Muscle of leg (tissue), 16 donors: ENCODE measurements at places on chromosomes 1 and 21.

GRCh38 chr1:7516341-7516740 is 254.8 kb upstream of the VAMP3 start:
- H3K27ac ChIP-seq: no peak overlapping the region
- no peaks in the 10 kb centered on the region for H3K36me3 ChIP-seq
- H3K4me3 ChIP-seq: no peak overlapping the region
- peaks cover 15% of the 10 kb centered on the region for H3K4me1 ChIP-seq
- H3K27me3 ChIP-seq: peaks cover 2% of the 10 kb centered on the region

- peaks cover 38% of the 10 kb centered on the region for H3K27me3 ChIP-seq
- H3K4me1 ChIP-seq: peaks cover 6% of the 10 kb centered on the region
- H3K27ac ChIP-seq: no peak overlapping the region
- no peak for DNase-seq
- no peaks in the 10 kb centered on the region for H3K36me3 ChIP-seq
These were observed 17.0 kb downstream of the LHX4 start for GRCh38 chr1:180247061-180247460.

DNA sequence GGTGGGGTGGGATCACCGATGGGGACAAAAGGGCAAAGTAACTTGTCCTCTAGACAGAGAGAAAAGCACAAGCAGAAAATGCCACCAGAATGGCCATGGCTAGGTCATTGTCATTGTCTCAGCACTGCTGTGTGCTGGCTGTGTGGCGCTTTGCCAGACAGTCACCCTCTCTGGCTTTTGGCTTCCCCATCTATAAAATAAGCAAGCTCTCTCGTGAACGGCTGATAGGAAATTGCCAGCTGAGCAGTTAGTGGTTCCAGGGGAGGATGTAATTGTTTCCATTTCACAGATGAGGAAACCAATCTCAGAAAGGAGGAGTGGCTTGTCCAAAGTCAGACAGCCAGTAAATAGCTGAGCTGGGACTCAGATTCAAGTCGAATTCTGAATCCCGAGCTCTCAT is 32.5 kb downstream of the PADI2 start:
- H3K4me1 ChIP-seq: peaks cover 9% of the 10 kb centered on the region
- H3K4me3 ChIP-seq: no peak overlapping the region
- H3K27ac ChIP-seq: no peak overlapping the region
- no peaks in the 10 kb centered on the region for H3K36me3 ChIP-seq
- no peak for DNase-seq
- H3K27me3 ChIP-seq: peaks cover 2% of the 10 kb centered on the region

DNA sequence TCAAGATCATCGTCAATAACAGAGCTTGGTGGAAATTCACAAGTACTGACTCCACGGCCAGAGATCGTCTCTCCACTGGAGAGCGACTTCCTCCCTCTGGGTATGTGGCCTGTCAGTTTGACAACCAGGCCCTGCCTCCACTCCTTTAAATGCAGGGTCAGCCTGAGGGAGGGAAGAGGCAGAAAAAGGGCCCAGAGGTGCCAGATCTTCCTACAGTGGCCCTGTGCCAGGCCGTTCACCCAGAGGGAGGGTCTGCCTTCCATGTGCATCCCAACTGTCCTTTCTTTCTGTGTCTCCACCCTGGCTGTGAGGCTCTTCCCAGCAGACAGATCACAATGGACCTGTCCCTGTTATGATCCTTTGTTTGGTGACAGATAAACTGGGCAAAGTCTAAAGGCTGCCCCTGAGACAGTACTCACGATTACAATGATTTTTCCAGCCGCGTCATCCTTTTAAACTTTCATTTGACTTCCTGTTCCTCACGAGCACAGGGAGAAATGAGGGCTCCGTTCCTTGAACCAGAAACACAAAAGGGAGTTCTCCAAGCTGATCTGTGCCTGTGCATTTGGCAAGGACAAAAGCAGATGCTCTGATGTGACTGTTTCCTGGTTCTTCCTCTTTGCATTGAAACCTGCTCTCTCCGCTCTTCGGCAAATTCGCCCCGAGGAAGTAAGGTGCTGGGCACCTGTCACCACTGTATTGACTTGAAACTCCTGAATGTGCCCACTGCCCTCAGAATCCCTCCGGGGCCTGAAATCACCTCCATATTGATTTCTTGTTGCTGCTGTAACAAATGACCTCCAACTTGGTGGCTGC is 126.7 kb downstream of the PGBD5 start:
- H3K36me3 ChIP-seq: no peaks in the 10 kb centered on the region
- H3K4me1 ChIP-seq: peaks cover 17% of the 10 kb centered on the region
- no peak overlapping the region for H3K27ac ChIP-seq
- H3K4me3 ChIP-seq: no peak overlapping the region
- no peaks in the 10 kb centered on the region for H3K27me3 ChIP-seq

- no peaks in the 10 kb centered on the region for H3K4me1 ChIP-seq
- H3K27me3 ChIP-seq: peaks cover 9% of the 10 kb centered on the region
- no peak for DNase-seq
- H3K4me3 ChIP-seq: no peak overlapping the region
- no peaks in the 10 kb centered on the region for H3K36me3 ChIP-seq
These were observed 20.7 kb upstream of the PADI4 start for GRCh38 chr1:17287130-17287776.
